ENCODE measurements at places on chromosomes 16 and 17. TPM values are rescaled to one million over a fixed set of nuclear protein-coding genes. Genes with fewer than 3 reads are reported as not detected.
A peak's percentile ranks its signal among the peaks of the same experiment; 100 is the strongest.

DNA sequence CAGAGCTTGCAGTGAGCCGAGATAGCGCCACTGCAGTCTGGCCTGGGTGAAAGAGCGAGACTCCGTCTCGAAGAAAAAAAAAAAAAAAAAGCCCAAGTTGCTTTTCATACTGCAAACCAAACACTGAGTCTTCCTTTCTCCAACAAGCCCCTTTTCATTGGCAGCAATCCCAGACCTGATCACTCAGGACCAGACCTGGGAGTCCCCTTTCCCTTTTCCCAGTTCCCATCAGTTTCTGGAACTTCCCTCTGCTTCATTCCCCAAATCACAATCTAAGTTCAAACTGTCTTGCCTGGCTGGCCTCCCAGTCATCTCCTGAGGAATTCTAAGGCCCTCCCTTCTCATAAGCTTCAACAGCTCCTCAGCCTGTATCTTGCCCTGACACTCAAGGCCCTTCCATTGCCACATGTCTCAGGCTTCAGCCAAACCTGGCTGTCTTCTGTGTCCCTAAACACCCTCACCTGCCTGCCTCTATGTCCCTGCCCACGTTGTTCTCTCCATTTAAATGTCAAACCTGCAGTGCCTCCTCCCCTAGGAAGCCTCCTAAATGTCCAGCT is 11.8 kb upstream of the PHF12 start:
- no peak for DNase-seq

- DNase-seq, result peak; percentile 25
Measured at GRCh38 chr17:76642994-76643393, 563 bp downstream of the ST6GALNAC1 start.

Gene CIITA
- total RNA-seq, result 4.9 TPM

DNA sequence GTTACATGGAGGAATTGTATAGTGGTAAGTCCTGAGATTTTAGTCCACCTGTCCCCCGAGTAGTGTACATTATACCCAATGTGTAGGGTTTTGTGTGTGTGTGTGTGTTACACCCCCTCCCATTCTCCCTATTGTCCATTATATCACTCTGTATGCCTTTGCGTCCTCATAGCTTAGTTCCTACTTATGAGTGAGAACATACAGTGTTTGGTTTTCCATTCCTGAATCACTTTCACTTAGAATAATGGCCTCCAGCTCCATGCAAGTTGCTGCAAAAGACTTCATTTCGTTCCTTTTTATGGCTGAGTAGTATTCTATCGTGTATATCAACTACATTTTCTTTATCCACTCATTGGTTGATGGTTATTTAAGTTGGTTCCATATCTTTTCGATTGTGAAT is 635 bp upstream of the FA2H start:
- no peak for DNase-seq

- DNase-seq, result no peak
Measured at GRCh38 chr16:89969741-89970410, 21.3 kb downstream of the DEF8 start.

DNA sequence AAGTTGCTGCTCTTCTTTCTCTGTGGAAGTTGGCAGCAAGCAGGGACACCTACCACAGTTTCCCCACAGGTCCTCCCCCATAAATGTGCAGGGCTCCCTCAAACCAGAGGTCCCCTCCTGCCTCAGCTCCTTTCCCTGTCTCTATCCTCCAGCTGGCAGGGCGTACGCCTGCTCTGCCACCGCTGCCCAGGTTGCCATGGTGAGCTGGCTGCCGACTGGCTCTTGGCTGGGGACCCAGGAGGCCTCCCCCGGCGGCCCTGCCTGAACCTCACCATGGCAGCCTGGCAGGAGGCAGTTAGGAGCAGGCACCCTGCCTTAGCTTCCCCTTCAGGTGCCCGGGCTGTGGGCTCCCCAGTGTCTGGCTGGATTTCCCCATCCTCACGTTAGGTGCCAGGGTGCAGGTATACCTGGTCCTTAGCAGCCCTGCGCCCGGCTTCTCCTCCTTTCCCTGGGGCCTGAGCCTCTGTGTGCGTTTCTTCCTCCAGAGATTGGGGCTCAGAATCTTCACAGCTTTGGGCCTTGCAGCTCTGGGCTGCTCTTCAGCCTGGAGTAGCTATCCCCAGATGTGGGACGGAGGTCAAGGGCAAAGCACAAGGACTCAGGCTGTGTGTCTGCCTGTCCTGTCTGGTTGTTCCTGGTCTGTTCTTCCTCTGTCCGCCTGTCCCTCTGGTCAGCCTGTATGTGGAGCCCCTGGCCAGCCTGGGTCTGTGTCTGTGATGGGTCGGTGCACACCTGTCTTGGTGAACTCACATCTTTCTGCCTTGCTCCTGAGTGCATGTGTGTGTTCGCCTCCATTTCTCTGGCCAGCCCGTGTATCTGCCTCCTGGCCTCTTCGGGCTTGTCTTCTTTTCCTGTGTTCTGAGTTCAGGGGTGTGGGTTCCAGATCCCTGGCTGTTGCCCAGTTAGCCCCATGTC is 15.7 kb downstream of the GJD3 start:
- DNase-seq, result peak; percentile 54

- DNase-seq, result no peak
Measured at GRCh38 chr16:86064431-86065250, 165.7 kb downstream of the IRF8 start.

DNA sequence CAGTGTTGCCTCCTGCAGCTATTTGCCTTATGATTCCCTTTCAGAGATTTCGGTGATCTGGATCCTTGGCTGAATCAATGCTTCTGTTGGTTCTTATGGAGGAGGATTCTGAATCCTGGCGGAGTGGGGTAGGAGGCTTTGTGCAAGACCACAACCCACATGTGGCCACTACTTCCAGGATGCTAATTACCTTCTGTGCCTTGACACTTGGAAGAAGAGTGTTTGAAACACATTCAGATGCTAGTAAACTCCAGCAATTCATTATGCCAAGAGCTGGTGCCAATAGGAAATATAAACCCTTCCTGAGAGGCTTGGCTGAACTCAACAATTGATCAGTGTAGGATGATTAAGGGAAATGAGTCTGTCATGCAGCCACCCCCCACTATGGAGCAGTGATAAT is 12.1 kb upstream of the NLRP1 start:
- DNase-seq, result no peak

GRCh38 chr16:8158051-8158450 is 432.3 kb downstream of the TMEM114 start:
- DNase-seq, result no peak

- DNase-seq, result no peak
Measured at GRCh38 chr16:909281-910000, 61.3 kb downstream of the LMF1 start.

GRCh38 chr17:43907998-43908721 is 824 bp upstream of the MPP2 start:
- peak; percentile 56 for DNase-seq

DNA sequence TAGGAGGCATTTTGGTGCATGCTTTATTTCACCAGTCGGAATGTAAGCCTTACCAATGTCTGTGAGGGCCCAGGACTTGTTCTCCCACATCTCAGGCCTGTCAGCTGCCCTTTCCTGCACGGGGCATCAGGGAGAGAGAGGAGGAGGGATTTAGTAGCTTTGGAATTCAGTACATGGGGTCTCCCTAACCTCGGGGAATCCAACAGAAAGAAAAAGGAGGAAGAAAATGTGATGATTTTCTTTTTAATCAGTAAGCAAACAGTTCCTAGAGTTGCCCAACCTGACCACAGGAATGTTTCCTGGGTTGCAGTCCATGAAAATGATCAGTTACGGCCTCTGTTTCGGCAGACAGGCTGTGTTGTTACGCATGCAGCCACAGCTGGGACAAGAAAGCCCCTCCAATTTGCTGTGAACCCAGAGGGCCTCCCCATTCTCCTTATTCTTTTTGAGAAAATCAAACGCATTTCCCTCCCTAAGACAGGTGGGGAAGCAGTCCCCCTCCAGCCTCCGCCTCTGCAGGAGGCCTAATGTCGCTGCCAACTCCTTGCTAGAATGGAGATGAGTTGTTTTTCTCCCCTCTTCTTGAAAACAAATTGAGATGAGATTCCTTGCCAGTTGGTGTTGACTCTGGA is 53.1 kb upstream of the TANGO6 start:
- no peak for DNase-seq

Gene UQCRC2
- total RNA-seq, result 513 TPM

Gene UNC13D
- total RNA-seq, result 31.0 TPM

- no peak for DNase-seq
Measured at GRCh38 chr17:77347544-77347943, 206.8 kb downstream of the SEC14L1 start.

Gene KDM6B
- total RNA-seq, result 50.4 TPM

DNA sequence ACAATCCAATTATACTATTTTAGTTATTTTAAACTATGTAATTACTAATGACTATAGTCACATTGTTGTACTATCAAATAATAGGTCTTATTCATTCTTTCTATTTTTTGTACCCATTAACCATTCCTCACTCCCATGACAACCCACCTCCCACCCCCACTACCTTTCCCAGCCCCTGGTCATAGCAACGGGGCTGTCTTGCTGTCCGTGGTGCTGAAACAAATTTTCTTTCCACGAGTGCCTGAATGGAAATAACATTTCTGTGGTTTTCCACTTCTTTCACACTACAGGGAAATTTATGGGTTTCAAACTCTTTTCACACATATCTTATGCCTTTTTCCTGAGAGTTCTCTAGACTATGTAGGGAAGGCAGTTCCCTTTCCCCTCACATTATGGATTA is 326.6 kb downstream of the PHKB start:
- DNase-seq, result no peak

Gene TSNAXIP1
- total RNA-seq, result 0.12 TPM

DNA sequence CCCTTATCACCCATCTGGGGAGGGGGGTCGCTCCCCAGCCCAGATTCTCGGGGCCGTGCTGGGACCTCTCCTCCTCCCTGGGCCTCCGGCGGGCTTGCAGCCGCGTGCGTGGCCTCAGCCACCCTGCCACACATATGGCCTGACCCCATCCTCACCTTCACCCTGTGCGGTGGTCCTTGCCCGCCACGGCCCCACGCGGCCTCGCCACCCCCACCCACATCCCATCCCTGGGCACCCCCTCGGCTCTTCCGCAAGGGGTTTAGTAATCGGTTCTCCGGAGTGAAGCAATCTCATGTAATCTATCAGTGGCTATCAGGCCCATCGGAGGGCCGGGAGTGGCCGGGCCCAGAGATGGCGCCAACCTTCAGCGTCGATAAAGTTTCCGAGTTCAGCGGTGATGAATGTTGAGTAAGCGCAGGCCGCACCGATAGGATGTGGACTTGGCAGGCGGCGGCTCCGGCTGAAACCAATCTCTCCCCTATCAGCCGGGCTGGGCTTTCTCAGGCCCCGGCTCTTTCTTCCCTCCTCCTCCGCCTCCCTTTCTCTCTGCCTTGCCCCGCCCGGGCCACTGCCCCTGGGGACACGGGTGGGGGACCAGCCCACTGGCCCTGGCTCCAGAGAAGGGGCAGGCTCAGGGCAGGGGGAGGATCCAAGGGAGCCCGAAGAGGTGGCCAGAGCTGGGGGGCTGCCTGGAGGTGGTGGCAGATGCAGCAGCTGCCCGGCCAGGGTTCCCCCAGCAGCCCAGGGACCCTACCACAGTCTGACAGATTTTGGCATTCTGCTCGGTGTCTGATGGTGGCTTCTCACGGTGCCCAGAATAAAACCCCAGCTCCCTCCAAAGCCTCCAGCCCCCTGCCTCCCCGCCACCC is 20.8 kb downstream of the ZFPM1 start:
- no peak for DNase-seq

GRCh38 chr16:85761861-85762260 is 11.0 kb upstream of the C16orf74 start:
- no peak for DNase-seq

DNA sequence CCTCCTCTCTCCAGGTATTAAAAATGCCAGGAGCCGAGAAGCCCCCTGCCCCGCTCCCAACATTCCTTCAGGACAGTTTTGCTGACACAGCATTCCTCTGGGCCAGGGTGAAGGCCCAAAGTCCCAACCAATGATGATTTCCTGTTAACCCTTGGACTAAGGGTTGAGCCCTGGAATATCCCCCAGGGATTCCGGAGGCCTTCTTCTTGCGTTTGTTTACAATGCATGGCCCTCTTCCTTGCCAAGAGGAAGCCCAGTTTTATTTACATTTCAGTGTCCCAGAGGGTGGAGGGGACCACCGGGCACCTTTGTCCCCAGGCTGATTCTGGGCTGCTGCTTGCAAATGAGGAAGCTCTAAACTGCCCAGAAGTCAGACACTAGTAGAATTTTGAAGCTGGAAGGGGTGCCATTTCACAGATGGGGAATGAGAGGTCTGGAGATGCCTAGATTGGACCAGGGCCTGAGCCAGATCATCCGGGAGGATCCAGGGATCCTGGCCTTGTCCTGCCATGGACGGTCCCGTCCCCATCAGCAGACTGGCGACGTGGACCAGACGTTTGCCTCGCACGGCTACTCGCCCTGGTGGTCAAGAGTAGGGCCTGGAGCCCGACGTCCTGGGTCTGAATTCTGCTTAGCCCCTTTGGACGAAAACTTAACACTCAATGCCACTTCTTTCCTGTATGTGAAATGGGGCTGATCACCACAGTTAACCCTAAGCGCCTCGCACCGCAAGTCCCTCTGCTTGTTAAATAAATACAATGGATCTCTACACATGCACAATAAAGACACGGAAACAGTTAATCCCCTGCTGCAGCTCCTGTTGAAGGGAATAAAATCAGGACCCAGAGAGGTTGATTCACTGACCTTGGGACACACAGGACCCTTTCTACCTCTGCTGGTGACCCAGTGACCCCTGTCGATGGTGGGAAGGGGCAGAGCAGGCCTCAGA is 55.6 kb upstream of the CIBAR2 start:
- DNase-seq, result no peak

Gene SLC13A2
- total RNA-seq, result 26.5 TPM

Gene ALDH3A1
- total RNA-seq, result 2.1 TPM

Gene CXCL16
- 52.3 TPM for total RNA-seq
